ENCODE measurements at places on chromosomes 12 and 14.

GRCh38 chr14:77151245-77151644 is 9.7 kb upstream of the ZDHHC22 start:
- DNase-seq, result no peak
- H3K4me3 ChIP-seq, result no peak overlapping the region
- no peaks in the 10 kb centered on the region for H3K4me1 ChIP-seq
- H3K27ac ChIP-seq, result no peak overlapping the region
- H3K27me3 ChIP-seq, result peaks cover 40% of the 10 kb centered on the region
- H3K36me3 ChIP-seq, result no peaks in the 10 kb centered on the region

DNA sequence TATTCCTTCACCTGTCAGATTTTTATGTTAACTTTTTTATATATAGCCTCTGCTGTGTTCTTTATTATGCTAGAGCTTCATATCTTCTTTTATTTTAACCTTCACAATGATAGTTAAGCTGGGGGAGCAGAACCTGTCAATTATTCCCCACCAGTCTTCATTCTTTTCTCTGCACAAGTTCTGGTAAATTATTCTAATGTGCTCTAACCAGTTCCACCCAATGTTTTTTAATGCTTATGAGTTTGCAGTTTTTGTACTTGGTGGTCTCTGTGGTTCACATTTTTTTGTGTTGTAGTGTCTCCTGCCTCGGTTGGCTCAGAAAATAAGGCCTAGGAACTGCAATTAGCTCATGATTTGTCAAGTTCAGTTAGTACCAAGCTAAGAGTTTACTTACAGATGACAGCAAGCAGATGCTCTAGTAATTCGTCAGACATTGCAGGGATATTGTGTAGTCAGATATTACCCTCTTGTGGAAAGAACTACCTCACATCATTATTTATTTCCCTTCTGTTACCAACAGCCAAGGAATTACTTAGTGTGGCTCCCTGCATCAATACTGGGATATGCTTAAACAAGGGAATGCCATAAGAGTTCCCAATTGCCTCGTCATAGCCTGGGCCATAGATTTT is 14.5 kb downstream of the DYRK2 start:
- no peak overlapping the region for H3K4me3 ChIP-seq
- no peak overlapping the region for H3K27ac ChIP-seq
- peaks cover 45% of the 10 kb centered on the region for H3K36me3 ChIP-seq
- no peak for DNase-seq

DNA sequence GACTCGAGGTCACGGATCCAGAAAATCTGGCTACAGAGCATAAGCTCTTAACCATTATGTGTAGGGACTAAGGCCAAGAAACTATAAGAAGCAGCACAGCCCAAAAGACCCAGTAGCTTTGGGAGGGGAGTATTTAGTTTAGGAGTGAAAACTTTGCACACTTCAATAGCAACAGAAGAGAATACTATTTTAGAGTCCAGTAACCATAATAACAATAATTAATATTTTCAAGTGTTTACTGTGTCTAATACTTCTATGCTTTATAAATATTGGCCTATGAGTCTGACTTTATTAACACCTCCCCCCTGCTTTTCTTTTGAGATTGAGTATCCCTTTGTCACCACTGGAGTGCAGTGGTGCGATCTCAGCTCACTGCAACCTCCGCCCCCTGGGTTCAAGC is 82.8 kb downstream of the SUDS3 start:
- no peak for DNase-seq
- no peaks in the 10 kb centered on the region for H3K36me3 ChIP-seq
- H3K27me3 ChIP-seq, result no peaks in the 10 kb centered on the region
- no peak overlapping the region for H3K27ac ChIP-seq
- H3K4me1 ChIP-seq, result no peaks in the 10 kb centered on the region
- no peak overlapping the region for H3K4me3 ChIP-seq

DNA sequence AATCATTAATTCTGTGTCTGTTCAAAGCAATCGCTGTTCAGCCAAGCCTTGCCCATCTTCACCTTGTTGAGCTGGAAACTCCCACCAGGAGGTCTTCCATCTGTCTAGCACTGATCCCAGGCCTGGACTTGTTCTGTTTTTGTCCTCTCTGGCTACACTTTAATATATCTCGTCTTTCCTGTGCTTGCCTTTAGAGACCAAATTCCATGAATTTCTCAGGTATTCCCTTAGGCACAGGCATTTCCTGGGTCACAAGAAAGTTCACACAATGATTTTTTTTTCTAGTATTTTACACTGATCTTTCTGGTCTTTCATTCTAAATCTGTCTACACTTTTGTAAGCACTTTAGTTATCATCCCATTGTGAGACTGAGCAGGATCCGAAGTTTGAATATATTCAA is 116.4 kb upstream of the CCND2 start:
- no peak overlapping the region for H3K4me3 ChIP-seq
- peaks cover 16% of the 10 kb centered on the region for H3K36me3 ChIP-seq
- peaks cover 93% of the 10 kb centered on the region for H3K4me1 ChIP-seq
- no peak for DNase-seq
- no peaks in the 10 kb centered on the region for H3K27me3 ChIP-seq

GRCh38 chr14:51691176-51691575 is 39.5 kb downstream of the FRMD6 start:
- H3K36me3 ChIP-seq, result no peaks in the 10 kb centered on the region
- no peaks in the 10 kb centered on the region for H3K4me1 ChIP-seq
- no peak overlapping the region for H3K4me3 ChIP-seq
- no peaks in the 10 kb centered on the region for H3K27me3 ChIP-seq
- no peak overlapping the region for H3K27ac ChIP-seq

- no peak overlapping the region for H3K4me3 ChIP-seq
- H3K4me1 ChIP-seq, result no peaks in the 10 kb centered on the region
- no peak for DNase-seq
- H3K27ac ChIP-seq, result no peak overlapping the region
- H3K36me3 ChIP-seq, result no peaks in the 10 kb centered on the region
Measured at GRCh38 chr12:40735551-40736230, 43.5 kb downstream of the CNTN1 start.

GRCh38 chr14:75277815-75278421 is 710 bp upstream of the FOS start:
- DNase-seq, result no peak
- H3K4me1 ChIP-seq, result peaks cover 49% of the 10 kb centered on the region
- H3K4me3 ChIP-seq, result peak overlapping the region; percentile 74
- peak overlapping the region; percentile 36 for H3K27ac ChIP-seq
- peaks cover 75% of the 10 kb centered on the region for H3K27me3 ChIP-seq

- H3K27ac ChIP-seq, result no peak overlapping the region
- peaks cover 17% of the 10 kb centered on the region for H3K4me1 ChIP-seq
- peaks cover 3% of the 10 kb centered on the region for H3K36me3 ChIP-seq
- no peak overlapping the region for H3K4me3 ChIP-seq
- H3K27me3 ChIP-seq, result no peaks in the 10 kb centered on the region
Measured at GRCh38 chr14:88037325-88037724, 32.4 kb downstream of the GPR65 start.

- no peak overlapping the region for H3K4me3 ChIP-seq
- no peak overlapping the region for H3K27ac ChIP-seq
- no peaks in the 10 kb centered on the region for H3K4me1 ChIP-seq
Measured at GRCh38 chr12:40688085-40688725, 4.0 kb upstream of the CNTN1 start.

DNA sequence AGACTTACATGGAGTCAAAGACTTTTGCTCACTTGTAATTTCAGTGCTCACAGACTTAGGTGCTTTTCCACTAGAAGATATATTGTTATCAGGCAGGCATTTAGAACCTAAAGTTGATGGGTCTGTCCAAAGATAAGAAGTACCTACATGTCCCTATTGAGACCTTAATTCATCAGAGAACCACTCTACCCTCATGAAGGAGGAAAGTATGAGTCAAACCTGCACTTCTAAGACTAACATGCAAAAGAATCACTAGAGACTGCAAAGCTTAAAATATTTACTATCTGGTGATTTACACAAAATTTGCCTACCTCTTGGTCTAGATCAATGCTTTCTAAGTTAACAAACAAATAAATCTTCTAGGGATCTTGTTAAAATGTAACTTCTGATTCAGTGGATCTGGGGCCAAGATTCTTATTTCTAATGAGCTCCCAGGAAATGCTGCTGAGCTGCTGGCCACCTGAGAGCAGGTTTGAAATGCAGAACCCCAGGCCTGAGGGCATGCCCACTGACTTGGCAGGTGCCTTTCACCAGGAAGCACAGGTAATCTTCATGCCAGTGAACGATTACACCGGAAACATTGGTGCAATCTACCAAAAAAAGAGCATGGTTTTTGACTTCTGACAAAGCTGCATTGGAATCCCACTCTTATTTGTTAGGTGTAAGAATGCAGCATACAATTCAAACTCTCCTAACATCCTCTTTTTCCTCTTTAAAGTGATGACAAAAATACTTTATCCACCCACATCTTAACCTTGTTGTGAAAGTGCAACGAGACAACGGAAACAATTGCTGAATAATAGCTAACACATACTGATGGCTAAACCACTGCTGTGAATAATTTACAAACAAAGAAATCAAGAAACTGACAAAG is 214.2 kb downstream of the ADAMTS20 start:
- no peak overlapping the region for H3K27ac ChIP-seq
- DNase-seq, result no peak
- H3K4me3 ChIP-seq, result no peak overlapping the region
- no peaks in the 10 kb centered on the region for H3K27me3 ChIP-seq

GRCh38 chr12:17470460-17470859 is 619.5 kb downstream of the RERGL start:
- no peak for DNase-seq
- H3K36me3 ChIP-seq, result no peaks in the 10 kb centered on the region
- no peaks in the 10 kb centered on the region for H3K27me3 ChIP-seq
- H3K4me1 ChIP-seq, result no peaks in the 10 kb centered on the region

GRCh38 chr12:92558806-92559205 is 144.0 kb upstream of the PLEKHG7 start:
- no peaks in the 10 kb centered on the region for H3K27me3 ChIP-seq
- peak overlapping the region; percentile 37 for H3K4me3 ChIP-seq
- no peak for DNase-seq
- peak overlapping the region; percentile 47 for H3K27ac ChIP-seq
- H3K36me3 ChIP-seq, result peaks cover 30% of the 10 kb centered on the region
- peaks cover 61% of the 10 kb centered on the region for H3K4me1 ChIP-seq

DNA sequence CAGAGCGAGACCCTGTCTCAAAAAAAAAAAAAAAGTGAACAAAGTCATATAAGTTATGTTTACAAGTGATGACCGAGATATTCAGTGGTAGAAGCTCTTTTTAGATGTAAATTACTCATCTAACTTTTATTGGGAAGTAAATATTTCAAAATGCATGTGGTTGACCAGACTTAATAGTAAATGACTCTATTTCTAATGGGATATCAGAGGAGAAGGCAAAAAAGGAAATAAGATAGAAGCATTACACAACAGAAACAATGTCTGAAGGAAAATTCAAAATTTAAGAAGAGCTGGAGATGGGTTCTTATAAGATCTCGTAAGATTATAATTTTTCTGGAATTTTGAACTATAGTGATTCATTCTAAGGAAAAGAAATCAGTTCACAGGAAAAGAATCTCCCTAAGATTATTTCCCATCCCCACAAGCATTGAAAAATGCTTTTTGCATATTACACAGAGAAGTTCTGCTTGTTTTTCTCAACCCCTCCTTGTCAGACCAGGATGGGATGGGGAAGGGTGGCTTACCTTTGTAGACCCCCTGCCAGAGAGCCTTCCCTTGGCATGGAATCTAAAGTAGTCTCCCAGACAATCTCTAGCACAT is 63.1 kb upstream of the STK38L start:
- no peak overlapping the region for H3K27ac ChIP-seq
- DNase-seq, result no peak
- no peaks in the 10 kb centered on the region for H3K36me3 ChIP-seq
- peaks cover 50% of the 10 kb centered on the region for H3K4me1 ChIP-seq
- no peak overlapping the region for H3K4me3 ChIP-seq

- no peaks in the 10 kb centered on the region for H3K4me1 ChIP-seq
- H3K36me3 ChIP-seq, result peaks cover 13% of the 10 kb centered on the region
- H3K27me3 ChIP-seq, result no peaks in the 10 kb centered on the region
- no peak overlapping the region for H3K27ac ChIP-seq
Measured at GRCh38 chr12:109239179-109239578, 69.9 kb downstream of the FOXN4 start.

GRCh38 chr14:69013943-69014782 is 35.1 kb upstream of the ACTN1 start:
- H3K27me3 ChIP-seq, result peaks cover 3% of the 10 kb centered on the region
- H3K36me3 ChIP-seq, result no peaks in the 10 kb centered on the region
- no peak overlapping the region for H3K4me3 ChIP-seq
- no peak overlapping the region for H3K27ac ChIP-seq

DNA sequence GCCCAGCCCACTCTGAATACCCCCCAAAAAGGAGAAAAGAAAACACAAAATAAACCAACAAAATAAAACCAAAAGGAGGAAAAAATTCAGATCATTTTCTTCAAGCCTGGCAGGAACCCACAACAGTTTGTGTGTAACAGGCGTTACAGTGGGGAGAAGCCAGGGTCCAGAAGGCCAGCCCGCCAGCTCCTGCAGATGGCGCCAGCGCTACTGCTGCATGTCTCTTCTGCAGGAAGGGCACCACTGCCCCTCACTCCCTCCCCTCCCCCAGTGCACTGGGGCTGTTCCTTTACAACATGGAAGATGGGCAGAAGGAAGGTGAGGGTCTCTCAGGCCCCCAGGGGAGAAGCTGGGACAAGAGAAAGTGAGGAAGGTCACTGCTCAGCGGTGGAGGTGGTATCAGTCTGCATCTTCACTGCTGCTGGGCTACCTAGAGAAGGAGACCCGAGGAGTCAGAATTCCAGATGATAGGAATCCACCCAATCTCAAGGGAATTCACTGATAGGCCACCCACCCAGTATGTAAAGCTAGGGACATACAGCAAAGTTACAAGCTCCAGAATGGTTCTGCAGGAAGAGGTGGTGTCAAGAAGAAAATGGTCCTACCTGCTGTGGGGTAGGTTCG is 2.3 kb upstream of the NOP2 start:
- peak overlapping the region; percentile 43 for H3K4me3 ChIP-seq
- peak; percentile 56 for DNase-seq
- H3K36me3 ChIP-seq, result peaks cover 75% of the 10 kb centered on the region

GRCh38 chr12:80811957-80812708 is 95.4 kb downstream of the MYF5 start:
- H3K27ac ChIP-seq, result no peak overlapping the region
- no peaks in the 10 kb centered on the region for H3K4me1 ChIP-seq
- H3K4me3 ChIP-seq, result no peak overlapping the region
- H3K36me3 ChIP-seq, result no peaks in the 10 kb centered on the region
- no peaks in the 10 kb centered on the region for H3K27me3 ChIP-seq
- no peak for DNase-seq

GRCh38 chr12:6792522-6793201 is 3.3 kb downstream of the CD4 start:
- peaks cover 64% of the 10 kb centered on the region for H3K36me3 ChIP-seq
- peak overlapping the region; percentile 93 for H3K4me3 ChIP-seq
- H3K27ac ChIP-seq, result peak overlapping the region; percentile 90
- H3K27me3 ChIP-seq, result no peaks in the 10 kb centered on the region

- H3K4me3 ChIP-seq, result no peak overlapping the region
- no peak overlapping the region for H3K27ac ChIP-seq
- DNase-seq, result no peak
- no peaks in the 10 kb centered on the region for H3K4me1 ChIP-seq
Measured at GRCh38 chr12:88604646-88605045, 24.4 kb upstream of the KITLG start.

- H3K27me3 ChIP-seq, result no peaks in the 10 kb centered on the region
- DNase-seq, result peak; percentile 98
- no peak overlapping the region for H3K4me3 ChIP-seq
- H3K36me3 ChIP-seq, result peaks cover 43% of the 10 kb centered on the region
- H3K4me1 ChIP-seq, result peaks cover 47% of the 10 kb centered on the region
- H3K27ac ChIP-seq, result no peak overlapping the region
Measured at GRCh38 chr14:58297762-58298476, 436 bp upstream of the ARID4A start.

GRCh38 chr14:101849125-101849524 is 87.6 kb downstream of the PPP2R5C start:
- DNase-seq, result no peak
- peaks cover 47% of the 10 kb centered on the region for H3K36me3 ChIP-seq
- peaks cover 81% of the 10 kb centered on the region for H3K4me1 ChIP-seq
- no peak overlapping the region for H3K27ac ChIP-seq

All from activated CD4-positive, alpha-beta memory T cell treated with anti-CD3 and anti-CD28 coated beads, Interleukin-2, amount 10 ng/mL, durations not matched to agents 7 days and 5 days (primary cell).